ENCODE measurements at places on chromosomes 13 and 19.

DNA sequence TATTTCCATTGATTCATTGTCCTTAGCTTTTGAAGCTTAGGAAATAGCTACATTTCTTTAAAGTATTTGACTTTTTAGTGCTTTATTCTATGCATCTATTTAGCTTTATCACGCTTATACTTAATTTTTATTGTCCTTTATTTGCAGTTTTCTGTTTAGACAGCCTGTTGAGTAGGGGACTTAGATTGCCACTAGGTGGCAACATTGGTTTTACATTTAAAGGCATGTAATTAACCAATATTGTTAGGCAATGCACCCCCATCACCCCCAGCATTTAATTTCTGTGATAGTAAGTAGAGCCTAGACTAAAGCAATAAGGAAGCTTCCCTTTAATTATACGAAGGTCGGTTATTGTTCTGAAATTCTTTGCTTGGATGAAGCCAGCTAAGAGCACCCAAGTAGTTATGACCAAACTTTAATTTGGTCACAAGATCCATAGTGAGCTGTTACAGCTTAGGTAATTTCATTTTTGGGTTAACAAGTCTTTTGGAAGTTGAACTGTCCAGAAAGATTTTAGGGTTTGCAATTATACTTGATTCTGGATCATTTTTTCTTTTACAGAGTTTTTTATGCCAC is 36.5 kb downstream of the B3GLCT start:
- DNase-seq: peak; percentile 35

DNA sequence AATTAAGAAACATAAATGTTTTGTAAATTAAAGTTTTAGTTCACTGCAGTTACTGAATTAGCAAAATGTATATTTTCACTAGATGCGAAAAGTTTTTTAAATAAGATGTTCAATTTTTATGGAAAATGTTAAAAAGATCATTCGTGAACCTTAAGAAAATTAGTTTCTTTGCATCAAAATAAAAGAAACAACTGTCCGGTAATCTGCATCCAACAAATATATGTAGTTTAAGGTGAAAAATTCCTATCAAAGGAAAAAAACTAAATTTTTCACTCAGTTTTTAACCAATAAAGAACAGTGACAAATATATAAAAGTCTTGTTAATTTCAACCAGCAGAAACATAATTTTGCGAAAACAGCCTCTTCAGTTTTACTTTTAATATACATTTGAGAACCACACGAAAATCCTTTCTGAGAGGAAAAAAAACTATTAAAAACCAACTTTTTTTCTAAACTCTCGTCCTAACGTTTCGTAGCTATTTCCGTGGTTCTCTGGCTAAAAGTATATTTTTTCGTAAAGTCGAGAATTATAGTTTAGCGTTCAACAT is 64.5 kb downstream of the KCNRG start:
- DNase-seq: no peak

DNA sequence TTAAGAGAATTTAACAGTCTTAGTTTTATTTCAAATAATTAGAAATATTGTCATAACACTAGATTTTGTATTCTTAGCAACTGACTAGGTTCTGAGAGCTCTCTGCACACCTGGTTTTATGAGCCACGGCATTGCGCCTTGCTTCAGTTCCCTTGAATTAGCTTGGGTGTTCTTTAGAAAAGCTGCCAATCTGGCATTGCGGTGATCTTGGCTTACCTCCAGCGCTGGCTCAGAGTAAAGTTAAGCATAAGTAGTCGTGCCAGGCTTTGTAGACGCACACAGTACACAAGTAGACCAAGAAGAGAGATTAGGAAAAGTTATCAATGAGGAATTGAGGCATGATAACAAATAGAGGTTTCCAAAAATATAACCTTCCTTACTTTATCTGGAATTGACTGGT is 45.7 kb downstream of the TPP2 start:
- peak; percentile 66 for DNase-seq

DNA sequence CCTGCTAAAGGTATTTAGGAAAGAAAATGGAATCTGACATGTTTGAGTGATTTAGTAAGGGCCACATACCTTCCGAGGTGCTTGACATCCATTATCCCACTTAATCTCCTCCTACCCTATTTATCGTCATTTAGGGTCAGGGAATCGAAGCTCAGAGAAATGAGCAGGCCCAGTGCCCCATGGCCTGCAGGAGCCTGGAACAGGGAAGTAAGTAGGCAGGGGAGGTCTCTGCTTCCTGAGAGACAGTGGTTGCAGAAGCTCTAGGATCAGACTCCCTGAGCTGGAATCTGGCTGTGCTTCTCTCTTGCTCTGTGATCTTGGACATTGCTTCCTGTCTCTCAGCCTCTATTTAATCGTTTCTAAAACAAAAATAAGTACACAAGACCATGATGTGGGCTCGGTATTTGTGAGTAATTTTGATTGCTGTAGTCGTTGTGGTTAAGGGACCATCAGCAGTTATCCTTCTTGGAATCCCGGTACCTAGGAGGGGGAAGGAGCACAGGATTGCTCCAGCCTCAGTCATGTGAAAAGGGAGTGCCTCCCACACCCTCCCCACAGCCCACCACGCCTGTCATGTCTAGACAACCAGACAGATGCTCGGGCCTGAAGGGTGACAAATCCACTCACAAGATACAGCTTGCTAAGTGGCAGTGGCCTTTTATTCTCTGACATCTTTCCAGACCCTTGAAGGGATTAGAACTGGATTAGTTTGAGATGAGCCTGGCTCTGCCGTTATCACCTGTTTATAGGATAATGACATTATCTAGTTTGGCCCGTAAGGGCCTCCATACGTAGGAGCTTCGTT is 169.2 kb upstream of the TSHZ3 start:
- DNase-seq: no peak

DNA sequence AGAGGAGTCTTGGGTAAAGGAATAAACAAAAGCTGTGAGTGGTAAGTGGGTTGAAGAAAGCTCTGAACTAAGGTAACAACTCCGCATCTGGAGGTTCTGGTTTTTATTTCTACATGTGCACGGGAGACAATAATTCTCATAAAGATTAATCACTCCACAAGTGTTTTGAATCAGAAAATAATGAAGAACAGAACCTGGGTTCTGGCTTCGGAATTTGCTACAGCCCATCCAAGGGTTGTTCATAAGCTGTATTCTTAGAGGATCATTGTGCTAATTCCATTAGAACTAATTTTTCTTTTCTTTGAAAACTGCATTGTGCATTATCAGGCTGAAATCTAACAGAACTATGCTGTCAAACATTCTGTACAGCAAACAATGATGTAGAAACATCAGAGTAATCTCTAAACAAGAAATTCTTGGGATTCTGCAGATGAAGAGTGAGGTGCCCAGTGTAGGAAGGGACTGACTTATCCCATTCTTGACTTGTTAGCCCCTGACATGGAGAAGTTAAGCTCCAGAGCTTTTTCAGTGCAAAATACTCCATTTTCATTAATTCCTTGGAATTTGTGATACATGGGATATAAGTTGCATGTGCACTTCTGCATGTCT is 368.2 kb downstream of the COG6 start:
- DNase-seq: no peak

DNA sequence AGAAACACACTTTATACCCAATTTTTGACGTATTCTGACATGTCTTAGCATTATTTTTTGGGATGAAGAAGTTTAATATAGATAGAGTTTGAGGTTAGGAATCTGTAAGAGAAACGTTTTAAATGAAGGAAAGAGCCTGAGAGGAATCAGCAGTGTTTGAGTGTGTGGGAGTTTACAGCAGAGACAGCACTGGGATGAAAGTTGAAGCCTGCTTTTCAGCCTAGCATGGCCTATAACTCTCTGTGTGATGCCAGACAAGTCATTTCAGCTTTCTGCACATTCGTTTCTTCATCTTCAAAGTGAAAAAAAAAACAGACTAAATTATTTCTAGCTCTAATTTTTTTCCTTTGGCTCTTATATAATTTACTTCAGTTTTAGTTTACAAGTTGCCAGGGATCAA is 177.1 kb downstream of the RGCC start:
- DNase-seq: no peak

DNA sequence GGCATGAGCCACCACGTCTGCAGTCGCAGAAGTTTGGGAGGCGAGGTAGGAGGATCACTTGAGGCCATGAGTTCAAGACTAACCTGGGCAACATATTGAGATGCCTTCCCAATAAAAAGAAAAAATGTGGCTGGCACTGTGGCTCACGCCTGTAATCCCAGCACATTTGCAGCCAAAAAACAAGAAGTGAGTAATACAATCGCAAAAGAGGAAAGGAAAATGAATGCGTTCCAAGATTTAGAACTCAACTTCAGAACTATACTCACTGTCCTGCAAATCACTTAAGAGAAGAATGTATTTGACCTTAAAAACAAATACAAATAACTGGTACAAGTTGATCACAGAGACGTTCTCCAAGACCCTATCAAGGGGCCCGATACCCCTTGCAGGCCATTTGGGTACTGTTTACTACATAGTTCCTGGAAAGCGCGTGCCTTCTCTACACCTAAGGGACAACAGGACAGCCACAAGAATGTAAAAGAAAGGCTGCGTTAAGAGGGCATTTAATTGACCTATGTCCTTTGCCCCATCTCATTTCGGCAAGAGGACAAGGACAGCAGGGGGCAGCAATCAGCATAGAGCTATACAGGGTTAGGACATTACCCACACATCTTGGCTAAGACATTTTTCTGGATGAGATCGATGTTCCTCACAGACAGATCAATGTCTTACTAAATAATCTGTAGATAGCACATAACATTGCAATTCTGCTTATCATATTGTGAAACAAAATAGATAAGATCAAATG is 41.3 kb downstream of the FLT3 start:
- no peak for DNase-seq

GRCh38 chr13:40389081-40389641 is 277.3 kb downstream of the FOXO1 start:
- DNase-seq: no peak

DNA sequence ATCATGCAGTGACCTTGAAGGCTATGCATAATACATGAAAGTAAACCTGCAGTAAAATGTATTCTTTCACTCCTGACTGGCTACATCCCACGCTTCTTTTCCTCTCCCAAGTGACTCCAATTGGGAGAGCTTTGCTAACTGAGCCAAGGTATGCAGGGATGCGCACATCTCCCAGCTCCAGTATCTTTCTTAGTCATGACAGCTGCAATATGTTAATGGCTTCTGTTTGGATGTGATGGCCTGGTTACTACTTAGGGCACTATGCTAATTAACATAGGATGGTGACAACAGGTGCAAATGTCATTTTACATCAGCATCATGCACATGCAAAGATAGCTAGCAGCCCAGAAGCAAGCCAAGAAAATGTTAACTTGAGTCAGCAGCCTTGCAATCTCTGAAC is 134.7 kb downstream of the POU4F1 start:
- no peak for DNase-seq

- DNase-seq: no peak
Measured at GRCh38 chr13:62014299-62014698, 598.6 kb upstream of the PCDH20 start.

GRCh38 chr13:26468265-26468801 is 89.2 kb upstream of the WASF3 start:
- DNase-seq: no peak

- DNase-seq: peak; percentile 91
Measured at GRCh38 chr19:48445256-48445605, 552 bp upstream of the GRWD1 start.

GRCh38 chr19:35993923-35994598 is 927 bp upstream of the SDHAF1 start:
- DNase-seq: no peak

- DNase-seq: no peak
Measured at GRCh38 chr19:6239401-6239844, 40.4 kb downstream of the MLLT1 start.

- DNase-seq: no peak
Measured at GRCh38 chr19:7742575-7742974, 4.8 kb downstream of the CD209 start.

DNA sequence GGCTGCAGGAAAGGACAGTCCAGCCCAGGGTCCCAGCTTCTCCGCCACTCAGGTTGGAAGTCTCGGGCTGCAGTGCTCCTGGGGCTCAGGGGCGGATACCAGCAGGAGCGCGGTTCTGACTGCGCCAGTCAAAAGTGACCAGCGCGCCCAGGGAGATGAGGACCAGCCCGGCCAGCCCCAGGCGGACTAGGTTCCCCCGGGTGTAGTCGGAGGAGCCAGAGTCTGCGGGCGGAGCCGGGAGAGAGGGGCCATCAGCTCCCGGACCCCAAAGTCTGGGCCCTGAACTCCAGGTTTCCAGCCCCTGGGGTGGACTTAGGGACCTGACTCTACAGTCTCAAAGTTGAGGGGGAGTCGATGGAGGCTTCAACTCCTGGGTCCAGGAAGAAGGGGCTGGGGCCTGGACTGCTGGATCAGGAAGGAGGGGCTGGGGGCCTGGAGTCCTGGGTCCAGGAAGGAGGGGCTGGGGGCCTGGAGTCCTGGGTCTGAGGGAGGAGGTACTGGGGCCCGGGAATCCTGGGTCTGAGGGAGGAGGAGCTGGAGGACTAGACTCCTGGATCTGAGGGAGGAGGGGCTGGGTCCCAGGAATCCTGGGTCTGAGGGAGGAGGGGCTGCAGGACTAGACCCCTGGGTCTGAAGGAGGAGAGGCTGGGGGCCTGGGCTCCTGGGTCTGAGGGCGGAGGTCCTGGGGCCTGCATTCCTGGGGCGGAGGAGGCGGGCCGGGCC is 5.3 kb downstream of the OSCAR start:
- DNase-seq: no peak

DNA sequence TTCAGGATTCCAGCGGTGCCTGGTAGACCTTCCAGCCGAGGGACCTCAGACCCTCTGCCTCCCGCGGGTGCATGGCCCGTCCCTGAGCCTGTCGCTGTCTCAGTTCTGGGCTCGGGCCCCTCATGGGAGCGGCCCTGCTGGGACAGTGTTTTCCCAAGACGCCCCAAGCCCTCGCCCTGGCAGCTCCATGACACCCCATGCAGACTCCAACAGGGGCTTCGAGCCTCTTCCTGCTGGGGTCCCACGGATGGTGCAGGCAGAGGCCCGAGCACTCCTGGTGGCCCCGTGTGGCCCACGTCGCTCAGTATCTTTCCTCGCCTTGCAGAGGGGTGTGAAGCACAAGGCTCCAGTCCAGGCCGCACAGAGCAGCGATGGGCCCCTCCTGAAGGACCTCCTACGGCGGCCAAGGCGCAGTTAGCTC is 88.8 kb upstream of the MCF2L start:
- no peak for DNase-seq

- no peak for DNase-seq
Measured at GRCh38 chr13:27200413-27201070, 28.9 kb upstream of the USP12 start.

GRCh38 chr19:6868351-6868750 is 19.0 kb upstream of the ADGRE1 start:
- peak; percentile 31 for DNase-seq

- DNase-seq: no peak
Measured at GRCh38 chr19:50418176-50419021, at the start of gene SPIB. Gene SPIB (plus strand): TSS chr19:50418938. CDS start chr19:50418963, 25 bp downstream.

GRCh38 chr19:35042056-35042730 is 672 bp downstream of the HPN start:
- DNase-seq: no peak

- DNase-seq: no peak
Measured at GRCh38 chr19:30419568-30420180, 47.5 kb downstream of the ZNF536 start.

GRCh38 chr19:15998166-15998565 is 49.4 kb downstream of the OR10H4 start:
- DNase-seq: no peak
